ENCODE measurements at places on chromosomes 4 and X.

DNA sequence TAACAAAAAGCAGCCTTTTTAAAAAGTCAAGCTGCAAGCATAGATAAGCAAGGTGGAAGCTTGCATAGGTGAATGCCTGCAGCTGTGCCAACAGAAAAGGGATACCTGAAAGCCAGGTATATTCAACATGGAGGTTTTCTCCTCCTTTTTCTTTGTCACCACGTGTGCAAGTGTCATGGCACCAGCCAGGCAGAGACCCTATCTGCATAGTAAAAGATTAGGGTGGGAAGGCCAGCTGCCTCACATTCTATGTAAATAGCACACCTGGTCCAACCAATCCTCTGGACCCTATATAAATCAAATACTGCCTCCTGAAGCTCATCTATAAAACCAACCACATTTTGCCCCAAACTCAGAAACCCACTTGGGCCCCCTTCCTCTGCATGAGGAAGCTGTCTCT, 28.0 kb upstream of the PLK4 start:
- DNase-seq: no peak

DNA sequence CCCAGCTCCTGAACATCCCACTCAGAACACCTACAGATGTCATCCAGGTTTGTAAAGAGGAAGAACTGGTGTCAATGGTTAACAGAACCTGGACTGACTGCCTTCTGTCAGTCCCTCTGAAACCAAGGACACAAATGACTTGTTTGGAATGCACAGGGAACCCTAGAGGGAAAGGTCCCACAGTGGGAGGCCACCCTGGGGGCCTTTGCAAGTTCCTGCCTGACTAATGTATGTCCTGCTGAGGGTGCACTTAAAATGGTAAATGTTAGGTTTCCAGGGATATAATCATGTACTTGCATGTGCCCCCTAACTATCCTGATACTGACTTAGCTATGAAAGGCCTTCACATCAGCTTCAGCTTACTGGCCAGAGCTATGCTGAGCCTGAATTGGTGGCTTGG, 15.0 kb upstream of the XAGE2 start:
- no peak for DNase-seq

DNA sequence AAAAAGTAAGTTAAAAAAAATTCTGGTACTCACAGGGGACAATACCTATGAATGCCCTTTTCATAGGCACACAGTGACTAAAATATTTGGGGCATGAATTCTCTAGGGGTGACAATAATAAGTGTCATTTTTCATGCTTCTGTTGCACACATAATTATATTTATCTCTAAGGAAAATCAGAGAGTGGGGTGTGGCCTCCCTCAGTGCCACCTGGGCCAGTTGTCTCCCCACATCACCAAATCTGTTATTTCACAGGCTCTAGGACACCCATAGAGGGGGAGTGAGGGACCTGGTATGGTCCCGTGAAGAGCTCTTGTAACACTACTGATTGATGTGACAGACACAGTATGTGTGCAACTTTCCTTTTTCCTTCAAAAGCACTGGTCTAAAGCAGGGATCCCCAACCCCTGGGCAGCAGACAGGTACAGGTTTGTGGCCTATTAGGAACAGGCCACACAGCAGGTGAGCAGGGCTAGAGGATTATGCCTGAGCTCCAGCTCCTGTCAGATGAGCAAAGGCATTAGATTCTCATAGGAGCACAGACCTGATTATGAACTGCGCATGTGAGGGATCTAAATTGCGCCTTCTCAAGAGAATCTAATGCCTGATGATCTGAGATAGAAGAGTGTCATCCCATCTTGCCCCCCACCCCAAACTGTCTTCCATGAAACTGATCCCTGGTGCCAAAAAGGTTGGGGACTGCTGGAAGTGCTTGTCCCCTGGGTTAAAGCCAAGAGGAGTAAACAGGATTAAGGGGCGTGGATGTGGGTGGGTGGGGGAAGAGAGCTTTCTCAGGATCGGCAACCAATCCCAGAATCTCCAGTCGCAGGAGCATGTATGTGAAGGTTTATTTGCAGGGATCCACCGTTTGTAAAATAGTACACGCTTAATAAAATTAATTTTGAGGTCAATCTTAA, 856 bp downstream of the SLC9B1 start:
- no peak for DNase-seq

DNA sequence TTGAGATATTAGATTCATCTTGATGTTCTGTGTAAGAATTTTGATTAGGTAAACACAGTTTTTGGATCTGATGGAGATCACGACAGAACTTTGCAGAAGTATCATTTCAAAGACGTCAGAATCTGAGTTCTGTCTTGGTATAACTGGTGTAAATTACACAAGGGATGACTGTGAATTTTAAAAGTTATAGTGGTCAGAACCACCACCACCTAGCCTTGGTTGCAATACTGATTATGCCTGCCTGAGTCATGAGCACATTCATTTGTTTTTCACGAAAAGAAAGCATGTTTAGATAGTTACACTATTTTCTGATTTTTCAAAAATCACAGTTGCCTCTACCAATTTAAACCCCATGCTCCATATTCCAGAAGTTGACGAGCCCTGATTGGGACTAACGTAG, 54.8 kb downstream of the ZFX start:
- no peak for DNase-seq

- no peak for DNase-seq
Measured at GRCh38 chr4:5892323-5893003, 423 bp downstream of the CRMP1 start.

- no peak for DNase-seq
Measured at GRCh38 chrX:16638533-16638932, 11.4 kb upstream of the S100G start.

- DNase-seq: no peak
Measured at GRCh38 chr4:53987761-53988171, 76.6 kb downstream of the CHIC2 start.

DNA sequence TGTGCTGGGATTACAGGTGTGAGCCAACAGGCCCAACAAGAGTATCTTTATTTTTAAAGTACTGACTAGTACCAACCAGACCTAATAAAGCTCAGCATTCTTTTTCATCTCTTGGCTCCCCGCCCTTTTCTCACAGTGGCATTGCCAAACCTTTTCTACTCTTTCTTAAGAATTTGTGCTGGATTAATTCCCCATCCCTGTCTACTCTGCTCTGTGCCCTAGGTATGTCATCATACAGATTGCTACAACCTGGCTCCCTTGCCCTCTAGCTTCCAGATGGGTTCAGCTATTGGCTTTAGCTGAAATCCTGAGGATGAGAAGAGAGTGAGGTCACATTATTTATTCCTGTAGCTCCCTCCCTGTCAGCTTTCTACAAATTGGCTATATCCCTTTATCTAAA, 34.9 kb upstream of the CCNI start:
- DNase-seq: no peak

- no peak for DNase-seq
Measured at GRCh38 chr4:154467886-154468285, 23.7 kb downstream of the DCHS2 start.

DNA sequence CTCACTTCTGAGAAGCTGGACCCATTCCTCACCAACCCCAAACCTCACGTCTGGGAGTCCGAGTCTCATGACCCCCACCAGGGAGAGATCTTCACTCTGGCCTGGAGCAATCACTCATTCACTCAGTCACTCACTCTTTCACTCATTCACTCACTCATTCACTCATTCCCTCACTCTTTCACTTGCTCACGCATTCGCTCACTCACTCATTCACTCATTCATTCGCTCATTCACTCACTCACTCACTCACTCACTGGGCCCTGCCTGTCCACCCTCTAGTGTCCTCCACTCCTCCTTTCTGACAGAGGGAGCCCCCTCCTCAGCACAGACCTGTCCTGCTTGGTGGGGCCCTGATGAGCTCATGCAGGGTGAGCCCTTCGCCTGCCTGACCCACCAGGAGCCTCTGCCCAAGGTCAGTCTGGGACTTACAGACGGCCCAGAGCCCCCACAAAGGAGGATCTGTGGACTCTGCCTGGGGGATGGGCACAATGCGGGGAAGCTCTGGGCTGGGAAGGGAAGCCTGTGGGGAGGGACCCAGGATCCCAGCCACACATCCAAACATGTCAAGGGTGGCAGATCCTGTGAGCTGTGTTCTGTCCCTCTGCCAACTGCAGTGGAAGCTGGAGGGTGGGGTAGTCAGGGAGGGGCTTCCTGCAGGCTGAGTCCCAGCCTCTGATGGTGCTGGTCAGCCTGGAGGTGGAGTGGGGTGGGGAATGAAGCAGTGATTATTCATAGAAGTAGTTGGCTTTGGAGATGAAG, 18.5 kb downstream of the CPZ start:
- no peak for DNase-seq

- no peak for DNase-seq
Measured at GRCh38 chr4:70559211-70559830, 32.7 kb upstream of the AMBN start.

DNA sequence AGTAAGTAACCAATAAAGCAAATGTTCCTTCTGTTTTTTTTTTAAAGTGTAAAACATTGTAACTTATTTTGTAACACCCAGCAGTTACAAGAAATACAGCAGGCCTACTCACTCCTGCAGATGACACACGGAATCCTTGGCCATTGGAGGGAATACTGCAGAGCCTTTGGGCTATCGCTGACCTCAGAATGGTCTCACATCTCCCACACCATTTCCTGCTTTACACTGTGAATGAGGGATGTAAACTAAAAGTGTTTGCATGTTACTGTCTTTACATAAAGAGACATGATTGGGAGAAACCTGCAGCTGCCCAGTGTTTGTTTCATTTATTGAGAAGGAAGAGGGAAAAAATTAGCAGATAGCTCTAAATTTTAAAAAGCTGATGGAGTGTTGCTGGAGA, 64.1 kb downstream of the USP46 start:
- no peak for DNase-seq

- DNase-seq: no peak
Measured at GRCh38 chr4:89427782-89428181, 120.2 kb upstream of the GPRIN3 start.

DNA sequence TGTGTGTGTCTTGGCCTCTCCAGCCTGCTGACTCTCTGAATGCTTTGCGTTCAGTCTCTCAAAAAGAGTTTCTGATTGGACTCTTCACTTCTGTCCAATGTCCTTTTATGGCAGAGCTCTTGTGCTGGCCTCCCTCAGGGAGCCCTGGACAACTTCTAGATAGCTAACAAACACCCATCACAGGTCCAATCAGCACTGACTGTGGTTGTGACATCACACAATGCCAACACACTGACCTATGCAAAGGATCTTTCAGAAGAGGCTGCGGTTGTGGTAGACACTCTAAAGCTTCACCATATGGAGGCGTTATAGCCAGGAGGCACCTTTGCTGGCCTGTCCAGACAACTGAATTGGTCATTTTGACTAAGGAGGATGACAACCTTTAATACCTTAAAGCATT, 53.8 kb upstream of the LSM6 start:
- no peak for DNase-seq

GRCh38 chr4:16027626-16028025, 56.2 kb downstream of the PROM1 start:
- no peak for DNase-seq

DNA sequence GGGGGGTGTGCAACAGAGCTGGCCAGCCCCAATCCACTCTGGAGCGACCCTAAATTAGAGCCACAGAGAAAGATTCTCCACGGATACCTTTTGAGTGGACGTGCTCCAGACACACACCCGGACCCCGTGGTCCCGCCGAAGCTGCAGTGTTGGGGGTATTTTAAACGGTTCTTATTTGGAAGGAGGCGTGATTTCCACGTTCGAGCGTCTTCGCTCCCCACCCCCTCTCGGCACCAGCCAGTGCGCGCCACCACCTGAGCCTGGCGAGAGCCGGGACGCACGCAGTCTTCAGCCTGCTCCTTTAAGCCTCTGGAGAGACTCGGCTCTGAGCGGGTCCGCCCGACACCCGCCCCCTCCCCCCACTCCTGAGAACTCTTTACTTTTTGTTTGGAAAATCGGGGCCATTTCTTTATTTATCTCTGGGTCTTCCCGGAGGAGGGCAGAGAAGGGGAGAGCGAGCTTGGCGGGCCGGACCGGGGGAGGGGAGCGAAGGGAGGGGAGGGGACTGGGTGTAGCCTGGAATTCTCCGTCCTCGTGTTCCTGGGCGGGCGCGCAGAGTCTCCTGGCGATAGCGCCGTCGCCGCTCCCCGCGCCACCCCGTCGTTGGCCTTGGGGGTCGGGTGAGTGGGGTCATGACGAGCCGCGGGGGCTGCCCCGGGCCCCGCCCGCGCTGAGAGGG, 668 bp upstream of the PTCHD1 start:
- DNase-seq: no peak

DNA sequence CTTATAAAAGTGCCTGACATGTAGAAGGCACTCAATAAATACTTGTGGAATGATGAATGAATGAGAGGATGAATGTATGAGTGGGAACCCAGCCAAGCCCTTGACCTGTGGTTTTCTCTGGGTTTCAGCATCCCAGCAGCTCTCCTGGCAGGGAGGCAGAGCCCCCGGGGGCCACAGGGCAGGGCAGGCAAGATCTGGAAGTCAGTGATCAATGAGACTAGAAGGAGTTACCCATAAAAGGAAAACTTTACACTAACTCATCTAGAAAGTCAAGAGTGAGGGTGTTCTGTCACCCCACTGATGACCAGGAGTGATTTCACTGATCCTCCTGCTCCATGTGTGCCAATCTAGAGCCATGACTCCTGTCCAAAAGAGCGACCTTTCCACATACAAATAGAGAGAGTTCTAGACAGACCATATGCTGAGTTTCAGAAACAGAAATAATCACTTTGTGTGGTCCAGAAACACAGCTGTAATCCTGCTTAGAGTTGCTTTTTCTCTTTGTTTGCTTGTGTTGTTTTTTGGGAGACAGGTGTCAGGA, 37.4 kb downstream of the MGARP start:
- no peak for DNase-seq

DNA sequence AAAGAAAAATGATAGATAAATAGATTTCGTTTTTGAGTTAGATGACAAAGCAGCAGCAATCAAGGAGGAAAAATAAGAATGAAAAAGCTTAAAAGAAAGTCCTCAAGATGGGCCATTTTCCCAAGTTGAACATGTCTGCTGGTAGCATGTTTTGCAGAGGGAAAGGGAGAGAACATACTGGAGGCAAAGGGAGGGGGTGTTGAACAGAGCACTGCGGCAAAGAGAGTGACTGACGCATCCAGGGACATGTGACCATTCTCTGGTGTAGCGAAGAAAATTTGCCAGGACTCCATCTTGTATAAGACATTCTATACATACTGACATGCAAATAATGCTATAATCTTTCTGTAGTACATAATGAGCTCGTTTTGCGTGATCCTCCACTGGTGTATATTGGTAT, 1.2 kb downstream of the LINC00632 start:
- no peak for DNase-seq

DNA sequence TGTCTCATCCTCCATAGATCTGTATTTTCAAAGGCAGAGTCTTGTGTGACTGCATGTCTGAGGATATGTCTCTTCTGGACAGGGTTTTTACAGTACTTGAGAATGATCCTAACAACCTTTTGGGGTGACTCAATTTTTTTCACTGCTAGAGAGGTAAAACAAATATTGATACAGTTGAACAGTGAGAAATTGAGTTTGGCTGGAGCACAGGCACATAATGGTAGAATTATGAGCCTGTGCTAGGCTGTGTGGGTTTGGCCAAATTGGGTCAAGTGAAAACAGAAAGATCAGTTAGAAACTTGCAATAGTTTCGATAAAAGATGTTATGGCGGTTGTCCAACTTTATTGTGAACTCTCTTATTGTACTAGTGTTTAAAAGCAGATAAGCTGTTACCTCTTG, 23.3 kb upstream of the EOLA2 start:
- DNase-seq: no peak

GRCh38 chrX:140917354-140918115, 84.9 kb upstream of the SPANXB1 start:
- DNase-seq: no peak

GRCh38 chr4:8131210-8131609, 27.4 kb downstream of the ABLIM2 start:
- DNase-seq: no peak

All from activated T-helper 9 cell treated with anti-CD3 and anti-CD28 coated beads, Interleukin-2, amount 50 U/mL, for 16 hours (primary cell).